Large intestine (tissue), 12 donors: ENCODE measurements at places on chromosomes 6 and 20. TPM values are rescaled to one million over a fixed set of nuclear protein-coding genes. Genes with fewer than 3 reads are reported as not detected.

DNA sequence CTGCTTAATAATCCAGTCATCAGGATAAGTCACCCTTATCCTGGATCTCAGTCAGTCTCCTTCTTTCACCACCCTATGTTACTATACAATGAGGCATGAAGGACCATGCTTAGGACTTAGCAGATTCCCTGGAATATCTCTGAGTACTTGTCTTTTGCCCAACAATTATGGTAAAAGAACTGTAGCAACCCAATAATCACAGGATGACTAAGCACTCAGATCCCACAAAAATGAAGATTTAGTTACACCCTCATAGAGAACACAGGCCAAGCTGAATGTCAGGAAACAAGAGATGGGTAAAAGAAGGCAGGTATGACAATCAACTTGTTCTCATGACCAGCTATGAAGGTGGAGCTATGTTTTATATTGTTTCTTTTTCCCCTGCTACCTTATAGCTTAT lies 91.4 kb downstream of the EDN1 start:
- DNase-seq: no peak

DNA sequence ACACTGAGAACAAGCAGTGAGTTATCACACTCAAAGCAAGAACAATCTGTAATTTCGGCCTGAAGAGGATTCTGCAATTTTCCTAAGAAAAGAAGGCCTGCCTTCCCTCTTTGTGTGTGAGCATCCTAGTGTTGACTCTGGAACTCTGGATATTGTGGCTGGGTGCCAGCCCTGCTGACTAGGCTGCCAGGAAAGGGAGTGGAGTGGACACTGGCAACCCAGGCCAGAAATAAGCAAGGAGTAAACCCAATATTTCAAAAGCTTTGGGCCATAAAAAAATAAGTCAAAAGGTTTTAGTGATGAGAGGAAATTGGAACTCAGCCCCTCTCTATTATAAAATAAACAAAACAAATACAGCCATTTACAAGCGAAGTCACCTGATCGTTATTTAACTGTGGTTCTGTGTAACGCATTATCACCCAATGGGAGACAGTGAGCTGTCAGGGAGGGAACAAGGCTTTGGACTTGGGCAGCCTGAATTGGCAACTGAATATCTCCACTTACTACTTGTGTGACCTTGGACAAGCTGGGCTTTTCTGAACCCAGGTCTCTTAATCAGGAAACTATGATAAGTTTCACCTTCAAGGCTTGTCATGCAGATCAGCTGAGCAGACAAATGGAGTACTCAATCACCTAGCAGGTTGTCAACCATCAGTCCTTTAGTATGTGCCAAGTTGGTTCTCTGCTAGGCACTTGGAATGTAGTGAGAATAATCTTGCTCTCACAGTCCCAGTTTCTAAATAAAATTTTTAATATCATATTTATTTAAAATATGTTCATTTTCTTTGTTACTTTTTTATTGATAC lies 196.2 kb downstream of the PAX1 start:
- DNase-seq: no peak

GRCh38 chr20:17556837-17557674 lies 12.8 kb upstream of the DSTN start:
- peak; percentile 35 for DNase-seq

DNA sequence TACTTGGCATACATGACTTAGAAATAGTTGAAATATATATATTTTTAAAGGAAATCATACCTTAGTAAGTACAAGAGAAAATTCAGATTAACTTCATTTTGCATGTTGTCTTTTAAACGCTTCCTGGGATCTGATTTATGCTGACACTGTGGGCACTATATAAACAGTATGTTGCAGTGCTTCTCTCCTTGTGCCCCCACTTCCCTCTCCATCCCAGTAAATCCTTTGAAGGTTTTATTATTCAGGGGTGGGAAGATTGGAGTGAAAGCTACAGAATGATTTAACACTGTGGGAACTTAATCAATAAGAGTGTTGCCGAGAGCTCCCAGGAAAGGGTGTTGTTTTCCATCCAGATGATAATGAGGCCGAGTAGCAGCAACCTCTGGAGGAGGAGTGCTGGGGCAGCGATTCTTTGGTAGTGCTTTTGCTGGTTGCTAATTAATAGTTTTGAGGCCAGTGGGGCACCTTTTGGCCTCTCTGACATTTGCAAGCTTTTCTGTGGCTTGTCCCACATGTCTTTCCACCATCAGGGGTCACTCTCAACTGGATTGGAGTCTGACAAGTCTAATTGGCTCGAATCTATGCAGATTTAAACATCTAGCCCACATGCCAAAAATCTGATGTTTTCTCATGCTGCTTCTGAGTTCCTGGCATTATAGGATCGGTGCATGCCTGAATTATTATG lies 183.0 kb upstream of the MMS22L start:
- no peak for DNase-seq

DNA sequence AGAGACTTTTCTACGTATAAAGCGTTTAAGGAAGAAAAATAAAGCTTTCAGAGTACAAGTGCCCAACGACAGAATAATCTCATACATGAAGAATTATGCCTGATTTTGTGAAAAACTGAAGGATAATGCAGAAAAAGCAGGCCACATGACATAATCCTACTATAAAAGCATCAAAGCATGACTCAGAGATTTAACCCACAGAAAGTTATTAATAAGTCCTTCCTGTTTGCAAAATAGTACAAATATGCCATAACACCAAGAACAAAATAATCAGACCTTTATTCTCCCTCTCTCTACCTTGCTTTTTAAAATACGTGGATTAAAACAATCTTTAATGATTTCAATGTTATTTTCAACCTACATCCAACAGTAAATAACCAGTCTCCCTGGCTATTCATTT lies 118.6 kb upstream of the BCLAF1 start:
- DNase-seq: no peak

DNA sequence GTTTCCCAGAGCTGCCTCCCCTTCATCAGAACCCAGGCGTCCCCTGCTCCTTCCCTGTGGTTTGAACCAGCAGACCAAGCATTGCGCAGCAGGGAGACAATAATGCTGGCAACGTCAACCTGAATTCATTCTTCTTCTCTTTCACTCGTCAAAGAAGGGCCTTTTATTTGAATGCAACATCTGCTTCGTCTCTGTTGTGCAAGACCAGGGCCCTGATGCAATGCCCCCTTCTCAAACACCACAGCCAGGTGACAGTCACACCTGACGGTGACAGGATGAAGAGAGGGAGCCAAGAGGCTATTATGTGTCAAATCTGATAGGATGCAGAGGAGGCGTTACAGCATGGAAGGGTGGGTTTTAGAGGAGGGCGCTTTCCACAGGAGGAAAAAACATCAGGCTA lies 8.0 kb downstream of the INSM1 start:
- no peak for DNase-seq

DNA sequence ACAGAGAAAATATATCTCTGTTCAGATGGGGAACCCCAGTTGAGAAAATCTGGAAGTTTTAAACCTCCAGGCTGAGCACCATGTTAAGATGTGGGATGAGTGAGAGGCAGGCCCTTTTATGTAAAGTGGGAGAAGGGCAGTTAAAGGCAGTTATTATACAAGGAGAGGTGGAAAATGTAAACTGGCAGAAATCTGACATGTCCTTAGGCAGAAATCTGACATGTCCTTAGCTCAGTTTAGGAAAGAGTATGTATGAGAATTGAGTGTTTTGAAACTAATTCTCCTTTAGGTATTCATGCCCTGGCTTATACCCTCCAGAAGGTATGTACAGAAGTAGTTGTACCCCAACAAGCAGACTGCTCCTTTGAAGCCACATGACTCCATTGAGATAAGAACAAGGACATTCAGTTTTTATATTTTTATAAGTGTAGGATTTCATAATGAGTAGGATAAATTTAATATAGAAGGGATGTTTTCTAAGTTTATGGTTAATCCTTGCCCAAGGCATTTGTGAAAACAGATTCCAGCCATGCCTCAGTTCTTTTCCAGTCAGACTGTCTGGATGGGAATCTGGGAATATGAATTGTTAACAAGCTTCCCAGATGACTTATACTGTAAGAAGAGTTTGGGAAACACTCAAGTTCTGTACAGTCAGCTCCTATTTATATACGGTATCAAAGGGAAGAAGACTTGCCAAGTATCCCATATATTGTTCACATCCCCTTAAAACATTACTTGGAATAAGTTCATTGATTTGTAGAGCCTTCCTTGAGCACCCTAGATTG lies 87.7 kb downstream of the SCAND1 start:
- no peak for DNase-seq

- DNase-seq: no peak
Measured at GRCh38 chr6:154468760-154469159, 41.7 kb downstream of the CNKSR3 start.

DNA sequence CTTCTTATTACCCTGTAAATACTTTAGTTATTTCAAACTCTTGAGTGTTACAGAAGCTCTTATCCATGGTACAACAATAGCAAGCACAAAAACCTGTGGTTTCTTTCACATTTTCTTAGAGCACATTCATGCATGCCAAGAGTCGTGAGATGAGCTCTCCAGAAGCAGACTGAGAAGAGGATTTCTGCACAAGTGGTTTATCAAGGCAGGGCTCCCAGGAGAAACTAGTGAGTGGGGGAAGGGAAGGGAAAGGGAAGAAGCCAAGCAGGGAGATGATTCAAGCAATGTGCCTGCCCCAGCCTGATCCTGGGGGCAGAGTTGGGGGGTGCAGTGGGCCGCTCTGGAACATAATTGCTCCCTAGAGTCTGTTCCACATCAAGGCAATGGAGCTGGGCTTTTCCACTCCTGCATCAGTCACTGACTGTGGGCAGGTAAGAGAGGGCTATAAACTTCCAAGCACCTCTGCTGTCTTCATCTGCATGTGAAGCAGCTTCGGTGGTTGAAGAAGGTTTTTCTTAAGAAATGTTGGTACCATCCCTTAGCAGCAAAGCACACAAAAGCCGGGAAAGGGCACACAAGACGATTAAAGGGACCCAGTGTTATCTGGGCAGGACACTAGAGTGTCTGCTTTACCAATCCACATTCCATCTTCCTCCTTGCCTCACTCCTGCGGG lies 152.1 kb downstream of the PLCB4 start:
- DNase-seq: no peak

- no peak for DNase-seq
Measured at GRCh38 chr6:126040826-126041225, 54.5 kb downstream of the TRMT11 start.

- no peak for DNase-seq
Measured at GRCh38 chr20:21219686-21220085, 83.4 kb upstream of the XRN2 start.

GRCh38 chr6:15620611-15621010 lies 42.2 kb downstream of the DTNBP1 start:
- DNase-seq: no peak

GRCh38 chr6:106069478-106069877 lies 16.7 kb upstream of the PRDM1 start:
- peak; percentile 84 for DNase-seq

DNA sequence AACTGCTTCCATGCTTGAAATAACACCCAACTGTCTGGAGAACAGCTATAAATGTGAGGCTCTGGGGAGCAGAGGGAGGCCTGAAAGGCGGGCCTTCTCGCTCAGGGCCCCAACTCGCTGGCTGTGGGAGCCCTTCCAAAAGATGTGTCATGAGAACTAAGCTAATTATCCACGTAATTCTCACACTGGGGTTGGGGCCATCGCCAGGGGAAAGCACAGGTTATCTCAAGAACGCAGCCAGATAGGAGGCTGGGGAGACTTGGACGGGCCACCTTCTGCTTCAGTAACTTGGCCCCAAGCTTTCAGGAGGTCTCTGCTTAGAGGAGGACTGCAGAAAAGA lies 1.6 kb downstream of the PXDC1 start:
- DNase-seq: peak; percentile 90

DNA sequence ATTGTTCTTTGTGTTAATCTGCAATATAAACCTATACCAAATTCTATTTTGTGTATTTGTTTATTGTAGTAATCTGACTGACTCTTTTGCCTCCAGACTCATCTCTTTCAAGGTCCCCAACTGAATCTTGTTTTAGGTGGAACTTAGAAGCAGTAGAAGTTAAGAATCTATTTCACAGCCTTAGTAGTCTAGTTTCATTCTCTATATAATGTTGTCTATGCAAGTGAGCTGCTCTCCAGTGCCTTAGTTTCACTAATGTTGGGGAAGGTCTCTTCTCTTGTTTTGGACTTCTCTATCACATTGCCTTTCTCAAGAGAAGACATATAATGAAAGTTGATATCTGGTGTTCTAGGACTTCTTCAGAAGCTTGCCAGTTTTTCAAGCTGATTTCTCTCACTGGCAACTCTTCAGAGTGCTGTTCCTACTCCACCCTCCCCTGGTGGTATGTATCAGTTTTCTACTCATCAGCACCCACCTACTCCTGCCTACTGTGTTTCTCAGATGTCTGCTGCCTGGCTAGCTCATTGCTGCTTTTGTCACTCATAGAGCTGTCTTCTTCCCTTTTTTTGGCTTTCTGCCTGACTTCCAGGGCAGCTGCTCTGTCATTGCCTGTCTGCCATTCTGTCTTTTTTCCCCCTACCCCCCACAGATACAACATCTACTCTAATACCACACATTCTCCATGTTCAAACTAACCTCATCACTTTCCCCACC lies 82.1 kb downstream of the PTPRA start:
- no peak for DNase-seq

DNA sequence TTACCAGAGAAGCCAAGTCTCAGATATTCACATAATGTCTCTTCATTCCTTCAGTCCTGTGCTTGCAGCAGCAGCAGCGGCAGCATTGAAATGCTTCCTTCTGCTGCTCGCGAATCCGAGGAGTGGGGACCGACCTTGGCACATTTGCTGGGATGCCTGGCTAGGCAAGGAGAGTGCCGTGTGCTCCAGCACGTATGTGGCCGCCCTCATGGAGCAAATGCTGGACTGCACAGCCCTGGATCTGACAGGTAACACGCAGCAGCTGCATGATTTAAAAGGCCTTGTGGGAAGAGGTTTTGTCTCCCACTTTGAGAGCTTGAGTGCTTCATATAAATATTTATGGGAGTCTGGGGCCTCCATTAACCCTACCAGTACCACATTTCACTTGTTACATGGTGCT lies 9.9 kb downstream of the MAFB start:
- no peak for DNase-seq

DNA sequence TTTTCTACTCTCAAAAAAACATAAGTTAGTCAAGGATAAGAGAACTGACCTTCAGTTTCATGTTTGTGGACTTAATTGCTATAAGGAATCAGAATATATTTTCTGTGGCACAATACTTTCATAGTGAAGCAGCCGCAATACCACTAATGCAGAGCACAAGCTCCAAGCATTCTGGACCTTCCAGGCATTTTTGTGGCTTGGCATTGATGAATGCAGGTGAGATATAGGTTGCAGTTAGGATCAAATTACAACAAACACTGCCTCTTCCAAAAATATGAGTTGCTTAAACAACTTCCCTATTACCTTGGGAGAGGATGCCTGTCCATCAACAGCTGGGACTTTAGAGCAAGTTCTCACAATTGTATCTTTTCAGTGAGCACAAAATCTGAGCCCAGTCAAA lies 162.8 kb upstream of the RSPO3 start:
- no peak for DNase-seq

- DNase-seq: no peak
Measured at GRCh38 chr6:148175550-148176188, 167.0 kb upstream of the SASH1 start.

DSP gene
- 153 TPM for polyA plus RNA-seq

HLA-DRB1 gene
- 159 TPM for polyA plus RNA-seq

TREM1 gene
- polyA plus RNA-seq: 0.06 TPM

EYA4 gene
- 0.21 TPM for polyA plus RNA-seq
